ENCODE measurements at places on chromosomes 11 and 22.

GRCh38 chr11:73177778-73178539, 35.8 kb upstream of the FCHSD2 start:
- peak; percentile 82 for DNase-seq

DNA sequence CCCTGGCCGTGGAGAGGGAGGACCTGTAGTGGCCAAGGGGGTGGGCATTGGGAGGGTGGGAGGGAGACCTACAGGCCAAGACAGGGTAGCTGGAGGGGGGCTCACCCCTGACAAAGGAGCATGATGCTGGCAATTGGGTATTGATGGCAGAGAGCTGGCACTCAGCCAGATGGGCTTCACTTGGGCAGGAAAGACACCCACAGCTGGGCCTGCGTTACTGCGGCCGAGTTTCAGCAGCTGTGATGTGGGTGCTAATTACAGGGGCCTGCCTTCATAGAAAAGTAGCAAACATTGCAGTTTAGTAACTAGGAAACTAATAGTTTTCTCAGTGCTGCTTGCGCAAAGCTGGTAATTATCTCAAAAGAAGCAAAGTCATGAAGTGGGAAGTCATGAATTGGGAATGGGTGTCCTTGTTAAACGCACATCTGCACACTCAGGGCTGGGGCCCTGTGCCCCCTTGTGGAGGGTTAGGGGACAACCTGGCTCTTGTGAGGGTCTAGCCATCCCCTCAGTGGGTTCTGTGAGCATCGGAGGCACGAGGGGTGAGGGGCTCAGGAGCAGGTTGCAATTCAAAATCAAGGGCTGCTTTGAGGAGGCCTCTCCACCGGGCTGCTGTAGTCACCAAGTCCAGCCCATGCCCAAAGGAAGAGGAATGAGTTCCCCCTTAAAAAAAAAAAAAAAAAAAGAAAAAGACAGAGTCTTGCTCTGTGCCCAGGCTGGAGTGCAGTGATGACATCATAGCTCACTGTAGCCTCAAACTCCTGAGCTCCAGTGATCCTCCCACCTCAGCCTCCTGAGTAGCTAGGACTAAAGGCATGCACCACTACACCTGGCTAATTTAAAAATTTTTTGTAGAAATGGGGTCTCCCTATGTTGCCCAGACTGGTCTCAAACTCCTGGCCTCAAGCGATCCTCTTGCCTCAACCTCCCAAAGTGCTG, 24.4 kb upstream of the TXNRD2 start:
- DNase-seq: no peak

- no peak for DNase-seq
Observed at GRCh38 chr11:57479911-57480310, 19.6 kb downstream of the RTN4RL2 start.

- no peak for DNase-seq
Observed at GRCh38 chr11:133606124-133606523, 73.8 kb upstream of the OPCML start.

DNA sequence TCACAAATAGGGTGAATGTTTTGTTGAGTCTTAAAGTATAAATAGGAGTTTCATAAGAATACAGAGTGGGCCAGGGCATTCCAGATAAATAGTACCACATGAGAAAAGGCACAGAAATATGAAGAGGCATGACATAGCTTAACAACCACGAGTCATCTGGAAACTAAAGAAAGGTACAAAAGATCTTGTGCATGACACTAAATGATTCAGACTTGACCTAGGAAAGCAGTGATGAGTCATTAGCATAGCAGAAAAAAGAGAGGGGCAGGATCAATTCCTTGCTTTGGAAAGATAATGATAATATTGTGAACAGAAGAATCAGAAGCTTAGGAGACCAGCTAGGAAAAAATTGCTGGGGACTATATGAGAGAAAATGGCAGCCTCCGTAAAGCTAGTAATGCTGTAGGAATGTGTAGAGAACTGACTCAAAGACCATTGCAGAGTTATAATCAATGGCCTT, 47.6 kb upstream of the FIBIN start:
- DNase-seq: peak; percentile 92

DNA sequence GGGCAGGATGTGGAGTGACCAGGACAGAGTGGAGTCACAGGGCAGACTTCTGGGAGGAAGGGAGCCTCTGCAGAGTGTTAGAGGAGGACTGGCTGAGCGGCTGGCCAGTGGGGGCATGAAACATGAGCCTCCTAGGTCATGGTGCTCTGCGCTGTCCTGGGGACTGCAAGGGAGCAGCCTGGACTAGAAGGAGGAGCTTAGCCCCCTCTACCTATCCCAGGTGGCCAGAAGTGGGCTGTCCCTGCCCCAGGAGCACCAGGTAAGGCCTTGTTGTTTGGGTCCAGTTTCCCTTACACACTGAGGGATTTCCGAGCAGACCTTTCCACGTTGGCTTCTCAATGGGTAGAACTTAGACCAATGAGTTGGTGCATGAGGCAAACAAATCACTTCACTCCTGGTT, 7.4 kb downstream of the PKNOX2 start:
- DNase-seq: no peak

All from foreskin fibroblast (primary cell).